Esophagus muscularis mucosa (tissue), 4 donors: ENCODE measurements at places on chromosomes 16 and 17. TPM values are rescaled to one million over a fixed set of nuclear protein-coding genes. Genes with fewer than 3 reads are reported as not detected.

The CMTM1 gene
- 1.4 TPM for total RNA-seq

The OR1A2 gene
- total RNA-seq: not detected

The CYBA gene
- 46.5 TPM for total RNA-seq

GRCh38 chr16:70804734-70805169, 3.8 kb upstream of the VAC14 start:
- no peak overlapping the region for H3K27ac ChIP-seq
- H3K27me3 ChIP-seq: no peaks in the 10 kb centered on the region
- H3K36me3 ChIP-seq: no peaks in the 10 kb centered on the region
- no peak for DNase-seq

GRCh38 chr17:55652825-55653224, 69.8 kb downstream of the TMEM100 start:
- no peaks in the 10 kb centered on the region for H3K27me3 ChIP-seq
- no peaks in the 10 kb centered on the region for H3K4me1 ChIP-seq
- no peak for DNase-seq
- no peaks in the 10 kb centered on the region for H3K36me3 ChIP-seq
- H3K27ac ChIP-seq: no peak overlapping the region

GRCh38 chr16:64449506-64449905, 672.4 kb downstream of the CDH11 start:
- H3K4me3 ChIP-seq: no peak overlapping the region
- no peak for DNase-seq
- no peaks in the 10 kb centered on the region for H3K36me3 ChIP-seq
- no peaks in the 10 kb centered on the region for H3K27me3 ChIP-seq
- H3K27ac ChIP-seq: no peak overlapping the region
